Cortex of kidney (tissue), 1 donor: ENCODE measurements at places on chromosomes 13 and 19.

DNA sequence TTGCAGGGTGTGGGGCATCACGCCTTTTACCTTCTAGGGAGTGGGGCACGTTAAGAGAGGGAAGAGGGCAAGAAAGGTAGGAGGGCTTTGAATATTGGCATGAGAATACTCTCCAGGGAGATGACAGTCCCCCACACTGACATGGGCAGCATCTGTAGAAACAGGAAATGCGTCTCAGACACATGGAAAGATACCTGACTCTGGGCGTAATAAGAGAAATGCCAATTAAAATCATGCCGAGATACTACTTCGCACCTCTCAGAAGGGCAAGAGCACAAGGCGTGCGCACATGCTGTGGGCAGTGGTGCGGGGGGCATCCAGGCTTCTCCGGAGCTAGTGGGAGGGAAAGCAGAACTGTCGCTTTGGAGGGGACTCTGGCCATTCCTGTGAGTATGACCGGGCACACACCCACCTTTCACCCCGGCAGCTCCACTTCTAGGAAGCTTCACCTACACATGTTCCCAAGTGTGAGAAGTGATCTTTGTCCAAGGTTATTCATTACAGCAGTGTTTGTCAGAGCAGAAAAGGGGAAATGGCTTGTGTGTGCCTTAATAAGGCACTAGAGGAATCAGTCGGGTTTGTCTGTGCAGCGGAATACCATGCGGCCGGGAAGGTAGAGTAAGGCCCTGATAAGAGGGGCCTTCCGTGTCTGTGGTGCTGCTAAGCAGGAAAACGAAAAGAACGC, 99.5 kb downstream of the SIPA1L3 start:
- no peak for DNase-seq

DNA sequence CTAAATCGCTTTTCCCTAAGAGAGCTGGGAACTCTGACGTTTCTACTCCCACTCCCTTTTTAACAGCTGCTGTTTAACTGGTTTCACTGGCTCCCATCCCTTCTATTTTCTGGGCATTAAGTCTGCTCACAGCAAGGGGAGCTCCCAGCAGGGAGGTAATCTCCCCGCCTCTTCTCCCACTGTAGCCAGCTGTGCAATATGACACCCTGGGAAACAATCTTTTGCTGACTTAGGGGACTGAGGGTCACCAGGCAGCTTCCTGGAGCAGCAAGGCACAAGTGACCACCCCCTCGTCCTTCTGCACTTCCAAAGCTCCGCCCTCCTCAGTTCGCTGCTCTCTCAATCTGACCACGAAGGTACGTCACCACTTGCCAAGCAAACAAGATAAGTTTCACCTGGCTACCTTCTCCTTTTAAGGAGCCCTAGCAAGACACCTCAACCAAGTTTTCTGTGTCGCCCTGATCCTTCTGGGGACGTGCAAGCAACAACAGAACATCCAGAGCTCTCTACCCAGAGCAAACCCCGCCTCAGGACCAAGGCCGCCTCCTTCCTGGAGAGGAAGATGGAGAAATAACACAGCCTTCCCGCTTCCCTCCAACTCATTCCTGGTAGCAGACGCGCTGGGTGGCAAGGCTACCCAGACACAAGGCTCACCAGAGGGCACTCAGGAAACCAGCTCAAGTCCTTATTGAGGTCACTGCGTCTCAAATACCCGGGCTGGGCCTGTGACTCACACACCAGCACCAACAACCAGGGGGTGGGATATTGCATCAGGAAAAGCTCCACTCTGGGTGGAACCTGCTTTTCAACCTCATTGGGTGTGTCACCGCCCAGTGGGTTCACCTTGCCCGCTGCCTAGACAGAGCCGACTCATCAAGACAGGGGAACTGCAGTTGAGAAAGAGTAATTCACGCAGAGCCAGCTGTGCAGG, 92.4 kb downstream of the STK24 start:
- DNase-seq = no peak

DNA sequence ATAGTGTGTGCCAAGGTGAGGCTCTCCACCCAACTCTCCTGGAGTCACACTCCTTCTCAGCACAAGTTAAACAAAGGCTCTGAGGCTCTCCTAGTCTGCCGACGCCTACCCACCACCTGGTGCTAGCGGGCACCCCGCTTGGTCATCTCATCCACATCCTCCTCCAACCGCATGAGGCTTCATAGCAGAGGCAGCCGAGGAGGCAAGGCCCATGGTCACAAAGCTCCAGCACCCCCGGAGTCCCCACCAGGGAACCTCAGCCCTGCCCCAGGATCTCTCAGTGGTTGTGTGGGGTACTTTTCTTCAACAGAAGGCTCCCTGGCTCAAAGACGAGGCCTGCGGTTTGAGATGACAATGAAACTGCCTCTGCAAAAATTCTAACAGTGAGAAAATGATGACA, 43.0 kb downstream of the STK24 start:
- DNase-seq = no peak

DNA sequence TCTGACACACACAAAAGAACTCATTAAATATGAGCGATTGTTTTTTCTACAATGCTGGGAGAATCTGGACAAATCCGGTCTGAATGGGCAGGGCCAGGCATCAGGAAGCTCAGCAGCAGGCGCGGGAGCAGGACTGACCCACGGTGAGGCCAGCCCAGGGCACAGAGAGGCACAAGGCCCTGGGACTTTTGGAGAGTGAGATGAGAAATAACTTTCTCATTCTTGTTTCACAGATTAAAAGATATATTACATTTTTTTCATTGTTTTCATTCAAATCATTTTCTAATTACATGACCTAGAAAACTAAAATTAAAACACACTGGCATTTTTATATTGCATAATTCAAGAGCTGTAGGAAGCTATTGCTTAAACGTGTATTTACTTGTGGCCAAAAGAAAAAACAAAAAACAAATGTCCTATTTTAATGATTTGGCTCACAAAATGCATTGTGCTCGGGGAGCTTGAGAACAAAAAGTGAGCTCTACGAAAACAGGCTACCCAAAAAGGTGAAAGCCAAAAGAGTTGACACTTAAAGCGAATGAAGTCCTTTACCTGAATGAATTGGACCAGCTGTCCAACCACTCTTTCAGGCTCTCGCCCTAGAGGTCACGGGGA, 133.1 kb downstream of the TNFRSF19 start:
- DNase-seq = no peak

GRCh38 chr19:44071824-44072542, at the start of gene ZNF284:
ZNF284 (plus strand) TSS chr19:44072159; CDS start chr19:44076390, 4,231 bp downstream.
- DNase-seq = no peak

DNA sequence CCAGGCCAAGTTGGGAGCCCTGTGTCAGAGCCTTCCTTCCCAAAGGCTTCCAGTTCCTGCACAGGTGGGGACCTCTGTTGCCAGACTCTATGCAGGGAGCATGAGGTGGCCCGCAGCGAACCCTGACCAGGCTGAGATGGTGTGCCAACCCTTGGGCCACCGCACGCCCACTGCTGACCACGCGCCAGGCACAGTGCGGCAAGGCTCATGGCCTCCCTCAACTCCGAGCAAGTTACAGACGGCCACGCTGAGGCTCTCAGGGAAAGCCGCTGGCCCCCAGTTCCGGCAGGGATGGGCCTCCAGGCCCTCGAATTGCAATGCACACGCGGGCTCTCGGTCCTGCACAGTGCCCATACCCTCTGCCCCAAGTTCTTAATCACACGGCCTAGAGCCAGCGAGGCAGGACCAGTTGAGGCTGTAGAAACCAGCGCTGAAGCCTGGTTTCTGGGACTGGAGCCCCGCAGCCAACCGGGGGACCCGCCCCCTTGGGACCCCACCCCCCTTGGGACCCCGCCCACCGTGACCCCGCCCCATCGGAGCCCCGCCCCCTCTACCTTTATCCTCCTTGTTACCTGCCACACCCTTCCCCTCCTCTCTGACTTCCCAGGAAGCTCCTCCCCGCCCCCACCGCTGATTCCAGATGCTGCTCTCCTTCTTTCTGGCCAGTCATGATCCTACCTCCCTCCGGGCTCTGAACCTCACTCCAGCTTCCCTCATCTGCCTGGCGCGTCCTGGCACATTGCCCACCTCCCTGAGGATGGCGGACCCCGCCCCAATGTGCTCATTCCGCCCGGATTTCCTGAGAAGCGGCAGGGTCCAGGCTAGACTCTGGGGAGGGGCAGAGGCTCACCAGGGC, 6.0 kb downstream of the PEX11G start:
- no peak for DNase-seq

- no peak for DNase-seq
Observed at GRCh38 chr19:43809762-43810696, 7.8 kb upstream of the LYPD5 start.

- DNase-seq = no peak
Observed at GRCh38 chr13:60112771-60113170, 51.0 kb downstream of the DIAPH3 start.

DNA sequence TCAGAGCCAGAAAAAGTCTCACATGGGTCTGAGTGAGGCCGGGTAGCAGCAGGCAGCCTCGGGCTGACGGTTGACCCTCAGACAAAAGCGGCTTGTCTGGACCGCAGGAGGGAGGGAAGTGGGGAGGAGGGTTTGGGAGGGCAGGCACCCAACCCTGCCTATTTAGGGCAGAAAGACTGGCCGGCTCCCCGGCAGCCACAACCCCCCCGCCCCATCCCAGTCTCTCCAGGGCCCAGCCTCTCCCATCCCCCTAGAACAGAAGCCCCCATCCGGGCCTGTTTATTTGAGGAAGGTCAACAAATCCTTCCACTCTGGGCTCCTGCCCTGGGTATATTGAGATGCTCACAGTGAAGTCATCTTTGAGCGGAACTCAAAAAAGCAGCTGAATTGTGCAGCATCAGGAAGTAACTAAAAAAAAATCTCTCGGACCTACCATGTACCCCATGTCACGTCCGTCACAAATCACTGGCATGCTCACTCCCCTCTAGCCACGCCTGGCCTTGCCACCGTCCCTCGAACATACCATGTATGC, 6.3 kb downstream of the DACT3 start:
- no peak for DNase-seq

DNA sequence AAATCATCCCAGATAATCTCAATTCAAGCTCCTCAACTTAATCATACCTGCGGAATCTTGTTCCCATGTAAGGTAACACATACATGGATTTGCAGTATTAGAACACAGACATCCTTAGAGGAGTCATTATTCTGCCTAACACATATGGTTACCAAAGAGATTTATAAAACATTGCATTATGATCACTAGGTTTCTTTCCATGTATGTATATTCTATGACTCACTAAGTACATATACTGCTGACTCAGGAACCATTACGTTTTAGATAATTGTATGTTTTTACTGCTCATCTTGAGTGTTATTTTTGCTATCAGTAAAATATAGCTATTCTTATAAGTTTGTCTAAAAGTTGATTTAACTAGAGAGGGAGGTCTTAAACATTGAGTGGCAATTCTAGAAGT, 182.9 kb downstream of the SLITRK6 start:
- no peak for DNase-seq

GRCh38 chr13:21006141-21007005, 55.0 kb downstream of the LATS2 start:
- DNase-seq = no peak

GRCh38 chr19:35146746-35147459, 3.8 kb downstream of the FXYD7 start:
- DNase-seq = no peak

GRCh38 chr19:7534531-7535046, 928 bp upstream of the PNPLA6 start:
- no peak for DNase-seq

DNA sequence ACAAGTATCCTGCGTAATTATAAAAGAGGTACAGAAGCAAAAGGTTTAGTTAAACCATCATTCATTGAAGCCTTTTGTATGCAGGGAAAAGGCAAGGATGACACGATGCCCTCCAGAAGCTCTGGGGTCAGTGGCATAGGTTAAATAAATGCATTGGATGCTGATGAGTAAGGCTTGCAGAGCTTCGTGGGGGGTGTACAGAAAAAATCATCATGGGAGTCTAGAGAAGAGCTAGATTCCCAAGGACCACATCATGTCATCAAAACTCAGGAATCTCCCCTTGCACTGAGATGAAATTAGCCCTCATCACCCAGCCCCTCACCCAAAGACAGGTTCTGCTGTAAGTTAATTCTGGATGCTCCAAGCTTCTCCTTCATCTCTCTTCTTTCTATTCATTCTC, 8.3 kb downstream of the FPR1 start:
- DNase-seq = no peak

DNA sequence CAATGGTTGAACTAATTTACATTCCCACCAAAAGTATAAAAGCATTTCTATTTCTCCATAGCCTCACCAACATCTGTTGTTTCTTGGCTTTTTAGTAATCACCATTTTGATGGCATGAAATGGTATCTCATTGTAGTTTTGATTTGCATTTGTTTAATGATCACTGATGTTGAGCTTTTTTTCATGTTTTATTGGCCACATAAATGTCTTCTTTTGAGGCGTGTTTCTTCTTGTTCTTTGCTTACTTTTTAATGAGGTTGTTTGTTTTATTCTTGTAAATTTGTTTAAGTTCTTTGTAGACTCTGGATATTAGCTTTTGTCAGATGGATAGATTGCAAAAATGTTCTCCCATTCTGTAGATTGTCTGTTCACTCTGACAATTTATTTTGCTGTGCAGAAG, 28.2 kb downstream of the ZNF714 start:
- no peak for DNase-seq

DNA sequence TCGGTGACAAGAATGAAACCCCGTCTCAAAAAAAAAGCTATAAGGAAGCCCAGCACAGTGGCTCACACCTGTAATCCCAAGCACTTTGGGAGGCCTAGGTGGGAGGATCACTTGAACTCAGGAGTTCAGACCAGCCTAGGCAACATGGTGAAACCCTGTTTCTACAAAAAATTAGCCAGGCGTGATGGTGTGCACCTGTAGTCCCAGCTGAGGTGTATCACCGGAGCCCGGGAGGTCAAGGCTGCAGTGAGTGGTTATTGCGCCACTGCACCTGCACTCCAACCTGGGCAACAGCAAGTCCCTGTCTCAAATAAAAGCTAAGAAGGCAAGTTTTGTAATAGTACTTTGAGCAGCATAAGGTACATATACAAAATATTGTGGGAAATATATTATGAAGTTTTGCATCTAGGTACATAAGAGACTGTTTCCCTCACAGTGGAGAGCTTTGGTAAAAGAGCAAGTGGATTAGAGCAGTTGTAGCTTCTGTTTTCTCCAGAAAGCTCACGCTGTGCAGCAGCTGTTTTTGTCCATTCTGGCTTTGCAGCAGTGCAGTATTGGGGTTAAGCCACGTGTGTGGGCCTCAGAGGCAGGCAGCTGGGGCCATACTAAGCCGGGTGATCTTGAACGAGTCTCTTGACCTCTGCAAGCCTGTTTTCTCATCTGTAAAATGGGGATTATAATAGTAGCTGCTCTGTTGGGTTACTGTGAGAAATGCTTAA, 35.4 kb downstream of the ARHGAP35 start:
- DNase-seq = no peak

DNA sequence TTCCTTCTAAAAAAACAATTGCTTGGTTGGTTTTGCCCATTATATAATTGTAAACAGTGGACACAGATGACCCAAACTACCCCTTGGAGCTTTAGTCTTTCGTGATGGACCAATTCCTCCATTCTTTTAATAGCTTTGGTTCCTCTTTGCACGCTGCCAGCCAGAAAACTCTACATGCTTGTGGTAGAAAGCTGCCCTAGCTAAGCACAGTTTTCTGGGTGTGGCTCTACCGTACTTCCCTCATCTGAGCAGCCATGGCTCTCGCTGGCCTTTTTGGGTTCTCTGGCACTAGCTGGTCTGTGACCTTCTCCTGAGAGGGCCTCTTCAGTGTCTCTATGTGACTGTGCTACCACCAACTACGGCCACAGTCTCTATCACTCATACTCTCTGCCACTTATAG, 29.9 kb upstream of the CEBPA start:
- DNase-seq = no peak
